ENCODE measurements at places on chromosomes 4 and X.

- DNase-seq: no peak
Observed at GRCh38 chr4:30870513-30870912, 150.3 kb downstream of the PCDH7 start.

DNA sequence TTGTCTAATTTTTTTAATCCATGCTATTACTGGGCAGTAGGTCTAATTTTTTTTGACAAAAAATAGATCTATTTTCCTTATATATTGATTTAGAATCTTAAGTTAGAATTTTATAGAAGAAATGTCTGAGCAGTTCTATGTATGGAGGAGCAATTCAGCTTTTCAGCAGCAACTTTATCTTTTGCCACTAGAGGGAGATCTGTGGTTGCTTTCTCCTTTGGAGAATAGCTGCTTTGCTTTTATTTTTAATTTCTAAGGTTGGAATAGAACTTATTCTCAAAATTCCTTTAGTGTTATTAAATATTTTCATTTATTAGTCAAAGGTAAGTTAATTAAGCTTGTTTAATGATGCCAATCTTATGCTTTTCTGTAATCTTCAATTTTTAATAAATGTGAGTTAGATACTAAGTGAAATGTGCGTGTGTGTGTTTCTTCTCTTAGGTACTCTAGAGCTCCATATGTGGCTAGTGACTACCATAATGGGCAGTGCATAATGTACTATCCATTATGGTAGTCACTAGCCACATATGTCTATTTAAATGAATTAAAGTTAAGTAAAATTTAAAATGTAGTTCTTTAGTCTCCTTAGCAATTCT lies 29.3 kb downstream of the FAM199X start:
- DNase-seq: no peak

DNA sequence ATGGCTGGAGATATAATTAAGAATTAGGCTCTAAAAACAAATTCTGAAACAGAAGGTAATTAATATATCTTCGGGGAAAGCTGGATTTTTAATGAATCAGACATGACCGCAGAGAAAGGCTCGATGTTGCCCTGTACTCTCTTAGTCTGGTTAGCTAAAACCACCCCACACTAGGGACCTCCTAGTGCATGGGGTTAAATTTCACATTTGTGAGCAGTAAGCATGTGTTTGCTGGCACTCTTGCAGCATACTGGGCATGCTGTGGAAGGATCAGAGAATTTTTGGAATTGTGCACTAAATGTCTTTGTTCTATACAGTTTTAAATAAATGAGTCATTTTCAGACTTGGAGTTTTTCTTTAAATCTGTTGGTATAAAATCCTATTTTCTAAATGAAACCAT lies 475.6 kb upstream of the FTHL17 start:
- DNase-seq: no peak

- no peak for DNase-seq
Observed at GRCh38 chr4:48065587-48066052, 49.0 kb downstream of the NIPAL1 start.

DNA sequence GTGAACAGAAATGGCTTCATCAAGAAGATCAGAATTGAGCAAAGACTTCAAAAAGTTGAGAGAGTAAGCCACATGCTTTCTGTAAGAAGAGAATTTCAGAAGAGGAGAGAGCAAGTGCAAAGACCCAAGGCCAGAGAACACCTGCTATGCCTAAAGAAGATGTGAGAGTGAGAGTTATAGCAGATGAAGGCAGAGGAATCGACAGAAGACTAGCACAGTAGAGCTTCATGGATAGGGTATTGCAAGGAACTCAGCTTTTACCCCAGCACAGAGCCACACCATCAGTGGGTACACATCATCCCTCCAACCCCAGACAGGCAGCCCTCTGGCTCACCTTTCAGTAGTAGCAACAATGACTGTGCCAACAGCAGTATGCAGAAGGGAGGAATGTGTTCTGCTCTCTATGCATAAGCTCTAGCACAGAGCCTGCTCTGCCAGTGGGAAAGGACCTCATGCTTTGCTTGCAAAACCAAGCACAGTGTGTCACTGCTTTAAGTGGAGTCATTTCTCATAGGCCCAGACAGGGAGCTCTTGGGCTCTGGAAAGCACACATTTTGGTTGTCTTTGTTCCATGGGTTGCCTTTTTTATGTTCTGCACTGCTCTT lies 318.6 kb downstream of the NAF1 start:
- DNase-seq: no peak

- no peak for DNase-seq
Observed at GRCh38 chr4:159480826-159481225, 377.9 kb downstream of the RAPGEF2 start.

DNA sequence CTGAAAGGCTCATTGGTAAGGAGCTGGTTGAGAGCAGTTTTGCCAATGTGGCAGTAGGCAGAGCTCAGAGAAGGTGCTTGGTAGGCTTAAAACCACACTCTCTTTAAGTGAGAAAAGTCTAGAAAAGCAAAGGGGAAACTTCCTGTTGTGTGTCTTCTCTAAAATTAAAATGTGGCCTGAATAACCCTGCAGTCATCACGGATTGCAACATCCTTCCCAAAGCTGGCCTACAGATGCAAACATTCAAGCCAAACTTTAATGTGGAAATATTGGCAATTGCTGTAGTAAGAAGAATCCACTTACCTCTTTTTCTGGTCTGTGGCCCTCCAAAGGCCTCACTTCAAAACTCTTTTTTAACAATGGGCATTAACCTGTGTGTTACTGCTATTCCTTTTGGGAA lies 348.5 kb downstream of the OPHN1 start:
- no peak for DNase-seq

- no peak for DNase-seq
Observed at GRCh38 chr4:104294811-104295210, 199.9 kb downstream of the CXXC4 start.

DNA sequence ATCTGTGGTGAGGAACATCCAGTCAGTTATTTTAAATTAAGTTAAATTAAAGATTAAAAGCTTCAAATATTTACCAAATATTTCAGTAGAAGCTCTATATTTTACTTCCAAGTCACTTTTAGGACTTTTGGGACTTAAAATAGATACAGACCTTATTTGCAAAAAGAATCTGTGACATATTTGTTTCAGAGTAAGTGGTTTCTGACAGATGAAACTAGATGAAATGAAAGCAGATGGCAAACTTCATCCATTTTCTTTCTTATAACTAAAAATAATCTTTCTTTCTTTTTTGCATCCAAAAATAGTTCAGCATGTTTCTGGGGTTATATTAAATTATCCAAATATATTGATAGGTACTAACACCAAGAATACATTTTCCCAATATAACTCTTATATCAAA lies 6.6 kb upstream of the UTP3 start:
- no peak for DNase-seq
